Stimulated activated CD8-positive, alpha-beta memory T cell treated with anti-CD3 and anti-CD28 coated beads, Interleukin-7, amount 100 ng/mL, for 4 hours (primary cell): ENCODE measurements at places on chromosomes 4 and X.

GRCh38 chrX:151825925-151826485 is 86.7 kb upstream of the MAGEA4 start:
- DNase-seq, result no peak

GRCh38 chr4:105197777-105198176 is 51.1 kb downstream of the TET2 start:
- DNase-seq, result no peak

DNA sequence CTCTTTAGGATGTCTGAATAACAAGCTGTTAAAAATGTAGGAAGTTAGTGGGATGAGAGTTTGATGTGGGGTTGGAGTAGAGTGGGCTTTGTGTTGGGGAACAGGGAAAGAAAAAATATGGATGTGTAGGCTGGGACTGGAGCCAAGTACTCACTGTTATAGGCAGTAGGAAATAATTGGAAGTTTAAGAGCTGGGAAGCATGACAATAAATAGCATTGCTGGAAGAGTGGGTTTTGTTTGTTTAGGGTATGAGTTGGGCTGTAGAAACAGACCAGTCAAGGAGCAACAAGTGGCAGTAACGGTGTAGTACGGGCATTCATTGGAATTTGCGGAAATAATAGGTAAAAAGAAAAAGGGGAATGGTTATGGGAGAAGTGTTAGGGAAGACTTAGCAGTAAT is 81.6 kb downstream of the KDM6A start:
- DNase-seq, result no peak

DNA sequence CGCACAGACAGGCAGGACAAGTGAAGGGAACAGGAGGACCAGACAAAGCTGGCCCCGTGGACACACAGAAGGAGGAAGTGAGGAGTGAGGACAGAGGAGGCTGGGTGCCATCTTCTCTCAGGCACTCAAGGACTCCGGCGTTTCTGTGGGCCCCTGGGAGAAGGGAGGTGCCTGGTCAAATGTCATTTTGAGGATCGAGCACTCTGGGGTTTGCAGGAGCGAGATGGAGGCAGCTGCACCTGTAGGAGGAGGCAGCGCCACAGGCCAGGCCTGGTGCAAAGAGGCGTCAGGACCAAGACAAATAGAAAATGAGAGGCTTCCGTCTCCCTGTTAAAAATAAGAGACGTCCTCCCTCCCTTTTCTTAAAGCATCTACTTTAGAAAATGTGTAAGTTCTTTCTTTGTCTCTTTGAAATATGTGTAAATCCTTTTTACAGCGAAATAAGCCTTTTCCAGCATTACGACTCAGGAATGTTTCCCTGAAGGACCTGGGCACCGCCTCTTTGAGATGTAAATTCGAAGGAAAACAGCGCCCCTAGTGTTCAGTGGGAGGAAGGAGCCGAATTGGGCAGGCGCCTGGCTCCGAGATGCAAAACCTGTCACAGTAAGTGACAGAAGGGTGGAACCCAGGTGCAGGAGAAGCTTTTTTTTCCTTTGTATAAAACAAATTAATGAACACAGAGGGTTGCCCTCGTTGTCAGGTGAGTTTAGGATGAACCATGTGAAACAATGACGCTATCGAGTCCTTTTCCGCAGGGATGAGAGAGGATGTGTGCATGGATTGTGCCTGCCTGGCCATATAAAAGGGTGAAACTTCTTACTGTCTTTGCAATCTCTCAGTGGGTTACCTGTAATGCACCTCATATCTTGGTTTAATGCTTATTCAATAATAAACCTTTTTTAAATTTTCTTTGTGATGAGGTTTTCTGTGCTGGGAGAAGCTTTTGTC is 1.4 kb upstream of the C4orf50 start:
- no peak for DNase-seq

DNA sequence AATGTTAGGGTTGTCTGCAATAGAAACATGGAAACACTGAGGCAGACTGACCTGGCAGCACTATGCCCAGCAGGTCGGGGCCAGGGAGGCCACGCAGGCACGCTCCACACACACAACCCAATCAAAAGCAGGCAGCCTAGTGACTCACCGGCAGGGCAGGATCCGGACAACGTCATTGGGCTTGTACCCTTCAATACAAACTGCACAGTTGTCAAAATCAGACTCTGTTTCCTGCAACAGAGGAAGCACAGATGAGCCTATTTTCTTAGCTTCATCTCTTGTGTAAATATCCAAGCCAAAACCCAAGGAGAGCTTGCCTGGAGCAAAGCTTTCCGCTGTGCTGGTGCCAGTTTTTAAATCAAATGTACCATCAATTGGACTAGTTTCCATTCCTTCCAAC is 185.8 kb downstream of the RNF150 start:
- DNase-seq, result no peak

DNA sequence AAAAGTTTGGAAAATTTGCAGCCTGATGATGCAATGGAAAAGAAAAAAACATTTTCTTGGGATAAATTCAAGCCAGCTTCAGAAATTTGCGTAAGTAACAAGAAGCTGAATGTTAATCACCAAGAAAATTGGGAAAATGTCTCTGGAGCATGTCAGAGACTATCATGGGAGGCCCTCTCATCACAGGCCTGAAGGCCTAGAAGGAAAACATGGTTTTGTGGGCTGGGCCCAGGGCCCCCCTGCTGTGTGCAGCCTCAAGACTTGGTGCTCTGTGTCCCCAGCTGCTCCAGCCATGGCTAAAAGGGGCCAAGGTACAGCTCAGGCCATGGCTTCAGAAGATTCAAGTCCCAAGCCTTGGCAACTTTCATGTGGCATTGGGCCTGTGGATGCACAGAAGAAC is 1049.8 kb upstream of the GRIA3 start:
- no peak for DNase-seq

DNA sequence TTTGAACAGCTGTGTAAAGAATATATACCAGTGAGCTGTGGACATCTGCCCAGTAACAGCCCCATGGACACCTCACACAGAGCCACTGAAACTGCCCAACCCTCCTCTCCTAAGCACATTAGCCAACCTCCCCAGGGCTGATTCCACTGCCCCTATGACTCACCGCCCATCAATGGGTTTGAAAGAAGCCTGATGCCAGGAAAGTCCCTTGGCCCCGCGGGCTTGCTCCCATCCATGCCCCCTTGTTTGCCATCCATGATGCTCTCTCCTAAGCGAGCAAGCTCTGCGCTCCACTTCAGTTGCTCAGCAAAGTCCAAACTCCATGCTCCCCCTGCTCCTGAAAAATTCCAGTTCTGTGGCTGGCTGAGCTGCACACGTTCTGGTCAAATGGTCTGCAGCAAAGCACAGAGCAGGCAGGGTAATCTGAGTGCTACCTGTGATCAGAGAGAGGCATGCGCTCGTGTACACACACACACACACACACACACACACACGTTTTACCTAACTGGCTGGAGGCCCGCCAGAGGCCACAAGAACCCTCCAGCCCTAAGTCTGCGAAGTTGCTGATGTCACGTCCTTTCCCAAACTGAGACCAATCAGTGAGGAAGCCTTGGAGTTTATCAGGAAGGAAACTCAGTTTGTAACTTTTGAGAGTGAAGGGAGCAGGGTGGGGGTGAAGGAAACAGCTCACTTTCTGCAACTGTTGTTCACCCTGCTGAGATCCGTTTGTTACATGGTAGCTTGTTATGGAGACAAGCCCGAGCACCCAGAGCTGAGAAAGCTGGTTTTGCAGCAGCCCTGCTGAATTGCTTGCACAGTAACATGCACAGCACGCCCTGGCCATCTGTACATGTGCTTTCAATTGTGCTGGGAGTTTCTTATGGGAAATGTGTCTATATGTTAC is at the start of gene ASB9:
TSS of gene ASB9 (minus strand) at position 466 of the 904 bp plus-strand sequence. CDS start at position 257, 209 bp downstream.
- no peak for DNase-seq

DNA sequence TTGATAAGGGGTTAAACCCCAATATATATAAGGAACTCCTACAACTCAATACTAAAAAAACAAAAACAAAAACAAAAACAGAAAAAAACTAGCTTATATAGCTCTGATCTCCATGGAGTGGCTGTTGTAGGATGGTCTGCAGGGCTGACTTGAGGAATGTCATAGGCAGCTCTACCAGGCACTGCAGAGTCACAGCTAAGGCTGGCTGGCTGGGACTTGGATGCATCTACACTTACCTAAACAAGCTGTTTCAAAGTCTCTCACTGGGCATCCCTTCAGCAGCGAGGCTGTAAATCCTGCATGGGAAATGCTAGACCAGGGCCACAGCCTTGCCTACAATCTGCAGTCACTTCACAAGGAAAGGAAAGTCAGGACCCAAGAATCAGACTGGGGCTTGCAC is 61.3 kb downstream of the HOPX start:
- DNase-seq, result no peak

- no peak for DNase-seq
Observed at GRCh38 chr4:147814376-147814775, 82.5 kb downstream of the ARHGAP10 start.

DNA sequence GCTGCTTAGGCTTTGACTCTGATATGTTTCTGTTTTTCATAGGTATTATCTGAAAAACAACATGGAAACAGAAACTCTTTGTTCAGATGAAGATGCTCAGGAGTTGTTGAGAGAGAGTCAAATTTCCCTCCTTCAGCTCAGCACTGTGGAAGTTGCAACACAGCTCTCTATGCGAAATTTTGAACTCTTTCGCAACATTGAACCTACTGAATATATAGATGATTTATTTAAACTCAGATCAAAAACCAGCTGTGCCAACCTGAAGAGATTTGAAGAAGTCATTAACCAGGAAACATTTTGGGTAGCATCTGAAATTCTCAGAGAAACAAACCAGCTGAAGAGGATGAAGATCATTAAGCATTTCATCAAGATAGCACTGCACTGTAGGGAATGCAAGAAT is 238.6 kb downstream of the RAPGEF2 start:
- DNase-seq, result no peak

- DNase-seq, result no peak
Observed at GRCh38 chrX:129741880-129742758, 3.3 kb downstream of the XPNPEP2 start.

GRCh38 chrX:48591255-48591791 is 6.0 kb upstream of the WDR13 start:
- no peak for DNase-seq

- no peak for DNase-seq
Observed at GRCh38 chr4:23822181-23822580, 67.7 kb downstream of the PPARGC1A start.

DNA sequence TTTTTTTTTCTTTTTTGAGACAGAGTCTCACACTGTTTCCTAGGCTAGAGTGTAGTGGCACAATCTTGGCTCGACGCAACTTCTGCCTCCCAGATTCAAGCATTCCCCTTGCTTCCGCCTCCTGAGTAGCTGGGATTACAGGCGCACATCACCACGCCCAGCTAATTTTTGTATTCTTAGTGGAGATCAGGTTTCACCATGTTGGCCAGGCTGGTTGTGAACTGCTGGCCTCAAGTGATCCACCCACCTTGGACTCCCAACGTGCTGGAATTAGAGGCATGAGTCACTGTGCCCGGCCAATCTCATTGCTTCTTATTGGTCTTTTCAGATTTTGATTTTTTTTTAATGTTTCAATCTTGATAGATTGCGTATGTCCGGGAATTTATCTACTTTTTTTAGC is 124.4 kb downstream of the NBDY start:
- no peak for DNase-seq

GRCh38 chr4:102541697-102542096 is 40.5 kb downstream of the NFKB1 start:
- DNase-seq, result no peak

DNA sequence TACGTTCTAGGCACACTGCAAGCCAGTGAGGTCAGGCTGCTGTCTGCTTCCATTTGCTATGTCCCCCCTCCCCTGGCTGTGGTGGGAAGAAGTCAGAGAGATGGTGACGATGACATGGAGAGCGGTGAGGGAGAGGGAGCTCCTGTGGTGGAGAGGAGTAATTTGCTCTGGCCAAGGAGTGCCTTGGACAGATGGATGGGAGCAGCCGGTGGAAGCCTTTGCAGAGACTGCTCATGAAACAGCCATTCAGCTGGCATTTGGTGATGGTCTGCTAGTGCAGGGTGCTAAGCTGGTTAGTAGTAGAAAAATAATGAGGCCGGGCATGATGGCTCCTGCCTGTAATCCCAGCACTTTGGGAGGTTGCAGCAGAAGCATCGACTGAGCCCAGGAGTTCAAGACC is 124.1 kb downstream of the FHDC1 start:
- no peak for DNase-seq

DNA sequence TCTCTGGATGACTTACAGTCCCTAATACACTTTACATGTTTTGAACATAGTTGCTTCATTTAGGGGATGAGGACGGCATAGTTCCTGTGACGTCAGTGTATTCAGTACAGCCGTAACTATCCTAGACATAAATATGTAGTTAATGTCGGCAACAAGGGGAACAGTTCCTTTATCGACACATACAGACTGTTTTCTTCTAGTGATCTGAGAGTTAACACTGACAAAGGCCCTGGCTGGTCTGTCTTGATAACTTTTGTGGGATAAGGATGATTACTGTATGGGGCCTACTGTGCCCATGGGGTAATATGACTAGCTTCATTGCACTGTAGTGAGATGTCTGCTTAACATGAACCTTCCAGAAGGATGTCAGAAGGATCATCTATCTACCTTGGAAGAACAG is 131.2 kb downstream of the ZNF518B start:
- no peak for DNase-seq

- no peak for DNase-seq
Observed at GRCh38 chr4:10173754-10174749, 57.5 kb upstream of the WDR1 start.

GRCh38 chrX:9312922-9313867 is 151.7 kb upstream of the TBL1X start:
- peak; percentile 58 for DNase-seq

DNA sequence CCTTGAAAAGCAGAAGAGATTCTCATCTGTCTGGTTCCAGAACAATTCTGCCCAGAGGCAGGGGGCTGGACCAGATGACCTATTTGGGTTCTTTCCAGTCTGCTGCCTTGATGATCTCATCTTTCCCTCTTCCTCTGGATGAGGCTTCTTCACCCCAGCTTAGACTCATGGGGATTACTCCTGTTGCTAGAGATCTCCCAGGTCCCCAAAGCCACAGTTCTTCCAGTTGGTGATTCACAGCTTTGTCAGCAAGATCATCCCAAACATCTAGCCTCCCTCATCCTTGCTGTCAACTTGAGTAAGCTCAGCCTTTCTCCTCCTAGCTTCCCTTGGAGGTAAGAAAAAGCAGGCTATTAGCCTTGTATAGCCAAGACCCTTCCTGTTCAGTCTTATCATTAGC is 64.2 kb upstream of the PJA1 start:
- no peak for DNase-seq

DNA sequence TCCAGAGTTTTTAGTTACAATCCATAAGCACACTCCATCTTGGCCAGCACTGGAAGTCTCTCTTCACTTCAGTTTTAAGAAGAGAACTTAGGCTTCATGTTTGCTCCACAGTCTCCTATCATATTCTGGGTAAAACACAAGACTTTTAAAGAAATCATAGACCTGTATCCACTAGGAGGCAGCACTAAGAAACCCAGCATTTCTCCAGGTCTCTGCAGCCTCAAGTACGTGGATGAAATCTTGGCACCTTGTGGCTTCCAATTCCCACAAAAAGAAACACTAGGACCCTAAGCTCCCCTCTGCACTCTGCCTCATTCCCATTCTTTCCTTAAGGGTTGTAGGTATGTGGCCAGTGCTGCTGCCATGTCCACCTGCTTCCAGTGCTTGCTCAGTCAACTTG is 367.3 kb upstream of the CASK start:
- DNase-seq, result no peak
